ENCODE measurements at places on chromosomes 11 and 22.

DNA sequence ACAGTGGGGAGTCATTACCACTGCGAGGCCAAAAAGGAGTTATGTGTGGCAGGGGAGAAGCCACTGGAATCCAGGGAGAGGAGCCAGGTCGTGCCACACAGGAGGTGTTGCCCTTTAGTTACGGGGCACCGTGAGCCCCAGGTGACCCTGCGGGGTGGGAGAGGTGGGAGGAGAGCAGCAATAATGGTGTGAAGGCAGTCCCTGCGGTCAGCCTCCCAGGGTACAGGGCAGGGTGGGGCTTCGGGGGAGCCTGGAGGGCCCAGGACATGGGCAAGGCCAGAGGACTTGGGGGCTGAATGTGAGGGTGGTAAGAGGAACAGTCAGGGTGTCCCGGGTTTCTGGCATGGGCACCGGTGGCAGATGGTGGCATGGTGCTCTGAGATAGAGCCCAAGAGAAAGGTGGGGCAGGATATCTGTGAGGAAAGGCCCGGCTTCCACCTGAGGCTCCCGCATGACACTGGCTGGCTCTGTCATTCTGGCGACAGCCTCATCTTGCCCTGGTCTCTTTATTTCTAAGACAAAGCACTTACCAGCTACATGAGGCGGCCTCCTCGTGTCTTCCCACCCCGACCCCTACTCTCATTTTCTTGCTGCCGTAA lies 82.6 kb upstream of the LMO1 start:
- DNase-seq, result no peak

DNA sequence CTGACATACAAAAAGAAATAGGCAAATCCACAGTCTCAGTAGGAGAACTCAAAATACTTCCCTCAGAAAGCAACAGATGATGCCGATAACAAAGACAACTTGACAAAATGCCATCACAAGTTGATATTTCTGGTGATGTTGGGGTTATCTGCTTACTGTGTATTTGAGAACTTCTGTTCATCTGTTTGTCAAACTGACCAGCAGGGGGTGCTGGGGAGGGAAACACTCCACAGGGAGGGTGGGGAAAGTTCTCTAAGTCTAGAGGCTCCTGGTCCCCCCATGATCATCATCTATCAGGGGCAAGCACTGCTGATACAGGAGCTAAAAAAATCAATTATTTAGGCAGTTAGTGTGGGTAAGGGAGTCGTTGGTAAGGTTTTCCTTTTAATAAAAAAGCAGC lies 19.2 kb downstream of the GLYATL1 start:
- peak; percentile 20 for DNase-seq

DNA sequence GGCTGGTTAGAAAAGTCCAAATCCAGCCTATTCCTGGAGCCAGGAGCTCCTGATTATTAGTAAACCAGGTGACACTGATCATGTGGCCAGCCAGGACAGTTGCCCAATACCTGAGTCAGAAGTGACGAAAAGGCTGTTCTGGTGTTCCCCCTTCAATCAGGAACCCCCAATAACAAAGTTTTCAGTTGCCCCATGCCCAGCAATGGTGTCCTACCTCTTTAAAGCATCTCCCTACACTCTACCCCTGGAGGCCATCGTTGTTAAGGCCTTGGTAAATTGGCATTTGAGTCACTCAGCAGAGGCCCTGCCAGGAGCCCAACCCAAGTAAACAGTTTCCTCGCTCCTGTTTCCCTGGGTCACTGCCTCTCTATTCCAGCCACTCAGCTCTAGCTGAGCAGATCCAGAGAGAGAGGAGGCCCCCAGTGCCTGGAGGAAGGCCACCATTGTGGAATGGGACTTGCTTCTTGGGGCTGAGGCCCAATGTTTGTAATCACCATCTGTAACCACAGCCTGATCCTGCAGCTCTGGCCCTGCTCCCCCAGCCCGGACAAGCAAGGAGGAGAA lies 25.0 kb downstream of the ARHGAP1 start:
- no peak for DNase-seq

- no peak for DNase-seq
Measured at GRCh38 chr11:36449561-36450096, 60.4 kb downstream of the TRAF6 start.

GRCh38 chr11:15830741-15831428 lies 525.5 kb downstream of the SOX6 start:
- DNase-seq, result no peak

GRCh38 chr11:103749158-103749557 lies 287.3 kb upstream of the DDI1 start:
- no peak for DNase-seq

DNA sequence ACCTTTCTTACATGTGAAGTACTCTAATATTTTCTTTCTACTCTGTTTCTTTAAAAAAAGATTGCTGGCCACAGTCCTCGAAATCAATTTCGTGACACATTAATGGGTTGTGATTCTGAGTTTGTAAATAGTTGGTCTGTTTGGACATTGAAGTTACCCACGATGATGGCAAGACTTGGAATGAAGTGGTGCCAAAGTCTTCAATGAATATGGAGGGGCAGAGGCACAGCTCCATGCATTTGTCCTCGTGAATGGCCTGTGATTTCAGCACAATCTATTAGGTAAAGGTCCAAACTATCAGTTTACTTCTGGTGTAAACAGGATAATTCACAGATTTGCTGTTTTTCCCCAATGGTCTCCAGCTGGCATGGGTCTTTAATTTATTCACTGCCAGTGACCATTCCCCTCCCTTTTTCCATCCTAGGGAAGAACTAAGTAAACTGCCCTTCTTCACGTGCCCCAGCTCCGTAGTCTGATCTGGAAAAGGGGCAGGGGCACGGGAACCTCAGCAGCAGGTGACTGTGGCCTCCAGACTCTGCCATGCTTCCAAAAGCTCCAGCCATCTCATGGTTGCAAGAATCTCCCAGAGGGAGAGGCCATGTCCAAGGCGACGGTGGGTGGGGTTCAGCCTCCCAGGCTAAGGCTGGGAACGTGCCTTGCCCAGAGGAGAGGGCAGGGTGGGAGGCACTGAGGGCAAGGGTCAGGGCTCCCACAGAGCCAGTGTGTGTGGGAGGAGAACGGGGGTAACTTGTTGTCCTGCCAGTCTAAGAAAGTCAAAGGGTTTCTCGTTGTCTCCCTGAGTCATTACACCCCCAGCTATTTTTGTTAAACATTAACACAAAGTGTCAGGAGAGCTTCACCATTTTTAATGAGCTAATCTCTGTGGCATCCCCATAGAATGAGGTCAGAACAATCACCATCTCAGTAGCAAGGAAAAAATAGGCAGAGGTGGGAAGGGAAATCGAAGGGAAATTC lies 16.9 kb upstream of the PEX26 start:
- DNase-seq, result no peak

DNA sequence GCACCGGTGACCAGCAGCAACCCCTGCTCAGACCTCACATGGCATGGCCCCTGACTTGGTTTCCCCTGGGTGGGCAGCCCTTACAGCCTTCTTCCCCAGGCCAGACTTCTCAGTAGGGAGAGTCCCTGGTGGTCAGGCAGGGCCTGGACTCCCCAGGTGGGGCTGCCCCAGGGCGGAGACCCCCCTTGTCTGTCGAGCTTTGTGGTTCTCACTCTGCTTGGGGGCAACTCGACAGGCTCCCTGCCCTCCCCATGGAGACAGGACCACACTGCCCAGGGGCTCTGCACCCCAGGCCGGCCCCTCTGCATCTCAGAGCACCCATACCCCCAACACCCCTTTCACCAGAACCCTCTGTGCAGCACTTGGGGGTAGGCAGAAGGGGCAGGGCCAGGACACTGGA lies 87.7 kb downstream of the MORC2 start:
- DNase-seq, result no peak

- DNase-seq, result peak; percentile 40
Measured at GRCh38 chr11:124799348-124800225, 619 bp downstream of the MSANTD2 start.

GRCh38 chr11:78020246-78020645 lies 2.8 kb downstream of the KCTD14 start:
- no peak for DNase-seq

- no peak for DNase-seq
Measured at GRCh38 chr11:105754260-105754659, 144.4 kb downstream of the GRIA4 start.

GRCh38 chr11:34446386-34446785 lies 7.7 kb downstream of the CAT start:
- DNase-seq, result no peak

DNA sequence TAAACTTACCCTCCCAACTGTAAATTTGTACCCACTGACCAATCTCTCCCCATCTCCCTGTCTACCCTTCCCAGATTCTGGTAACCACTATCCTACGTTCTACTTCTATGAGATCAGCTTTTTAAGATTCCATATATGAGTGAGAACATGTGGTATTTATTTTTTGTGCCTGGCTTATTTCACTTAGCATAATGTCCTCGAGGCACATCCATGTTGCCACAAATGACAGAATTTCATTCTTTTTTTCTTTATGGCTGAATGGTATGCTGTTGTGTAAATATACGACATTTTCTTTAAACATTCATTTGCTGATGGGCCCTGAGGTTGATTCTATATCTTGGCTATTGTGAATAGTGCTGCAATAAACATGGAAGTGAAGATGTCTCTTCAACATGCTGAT lies 74.7 kb upstream of the RRM1 start:
- no peak for DNase-seq

- DNase-seq, result no peak
Measured at GRCh38 chr11:59616396-59616982, 915 bp upstream of the OSBP start.

DNA sequence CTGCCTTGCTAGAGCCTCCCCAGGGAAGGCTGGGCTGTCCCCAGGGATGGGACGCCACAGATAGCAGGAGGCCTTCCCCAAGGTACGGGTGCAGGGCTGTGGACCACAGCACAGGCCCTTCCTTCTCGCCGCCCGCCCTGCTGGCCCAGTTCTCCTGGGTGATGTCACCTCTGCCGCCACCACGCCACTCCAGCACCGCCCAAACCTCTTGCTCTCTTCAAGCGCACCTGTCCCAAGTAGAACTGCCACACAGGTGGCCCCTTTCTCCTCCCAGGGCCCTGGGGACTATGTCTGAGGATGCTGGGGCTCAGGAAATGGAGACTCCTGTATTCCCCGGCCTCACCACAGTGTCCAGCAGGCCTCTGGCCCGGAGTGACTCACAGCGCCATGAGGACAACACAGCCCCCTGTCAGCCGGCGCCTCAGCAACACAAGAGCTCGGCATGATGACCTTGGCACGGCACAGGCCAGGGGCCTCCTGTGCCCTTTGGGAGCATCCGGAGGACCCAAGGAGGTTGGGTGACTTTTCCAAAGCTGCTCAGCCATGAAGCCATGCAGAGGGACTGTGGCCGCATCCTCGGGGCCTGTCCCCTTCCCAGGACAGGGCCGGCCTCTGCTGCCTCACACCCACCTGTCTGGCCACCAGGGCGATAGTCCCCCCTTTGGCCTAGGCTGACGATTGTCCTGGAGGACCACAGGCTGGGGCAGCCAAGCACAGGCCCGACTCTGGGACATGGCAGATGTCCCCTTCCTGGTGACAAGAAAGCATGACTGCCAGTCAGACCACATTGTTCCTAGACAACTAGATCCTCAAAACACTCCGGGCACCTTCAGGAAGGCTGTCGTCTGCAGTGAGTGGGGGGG lies 1023.5 kb downstream of the BRD1 start:
- DNase-seq, result no peak

Measured in CD4-positive, alpha-beta T cell treated with Interleukin-21 for 1 hour (primary cell).